Hindlimb muscle (tissue), 1 donor: ENCODE measurements at places on chromosomes 4 and X. TPM values are rescaled to one million over a fixed set of nuclear protein-coding genes. Genes with fewer than 3 reads are reported as not detected.
A peak's percentile ranks its signal among the peaks of the same experiment; 100 is the strongest.

Gene KLB
- 0.50 TPM for polyA plus RNA-seq

Gene TRPC3
- polyA plus RNA-seq = 0.19 TPM

Gene BANK1
- 0.67 TPM for polyA plus RNA-seq

Gene POLN
- polyA plus RNA-seq = 3.1 TPM

Gene CLDN22
- polyA plus RNA-seq = not detected

Gene ARHGEF6
- polyA plus RNA-seq = 38.2 TPM

Gene FAM47A
- 0.13 TPM for polyA plus RNA-seq

Gene SORCS2
- 6.9 TPM for polyA plus RNA-seq

Gene ITGB1BP2
- polyA plus RNA-seq = 114 TPM

Gene ARMCX5
- 8.2 TPM for polyA plus RNA-seq

Gene NPFFR2
- not detected for polyA plus RNA-seq

Gene L1CAM
- polyA plus RNA-seq = 2.5 TPM

Gene ITM2A
- 526 TPM for polyA plus RNA-seq

Gene SLC34A2
- 0.37 TPM for polyA plus RNA-seq

Gene MSN
- polyA plus RNA-seq = 118 TPM

Gene DUX4
- polyA plus RNA-seq = 0.58 TPM

Gene WDR13
- 108 TPM for polyA plus RNA-seq

GRCh38 chr4:113009461-113009860, 40.0 kb upstream of the ANK2 start:
- DNase-seq = no peak

DNA sequence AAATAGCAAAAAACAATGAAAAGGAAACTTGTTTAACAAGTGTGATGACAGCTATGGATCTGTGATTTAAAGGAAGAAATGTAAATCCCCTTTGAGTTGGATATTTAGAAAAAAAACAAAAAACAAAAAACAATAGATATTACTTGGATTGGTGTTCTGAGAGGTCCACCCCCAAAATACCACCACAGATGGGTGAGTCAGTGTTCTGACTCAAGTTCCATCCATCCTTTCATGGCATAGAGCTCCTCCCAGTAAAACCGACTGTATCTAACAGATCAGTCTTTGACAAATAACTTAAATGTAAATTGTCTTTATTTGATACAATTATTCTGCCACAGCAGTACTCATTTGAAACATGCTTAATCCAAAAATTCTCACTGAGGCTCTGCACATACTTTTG, 27.4 kb downstream of the TMPRSS11B start:
- DNase-seq = no peak

DNA sequence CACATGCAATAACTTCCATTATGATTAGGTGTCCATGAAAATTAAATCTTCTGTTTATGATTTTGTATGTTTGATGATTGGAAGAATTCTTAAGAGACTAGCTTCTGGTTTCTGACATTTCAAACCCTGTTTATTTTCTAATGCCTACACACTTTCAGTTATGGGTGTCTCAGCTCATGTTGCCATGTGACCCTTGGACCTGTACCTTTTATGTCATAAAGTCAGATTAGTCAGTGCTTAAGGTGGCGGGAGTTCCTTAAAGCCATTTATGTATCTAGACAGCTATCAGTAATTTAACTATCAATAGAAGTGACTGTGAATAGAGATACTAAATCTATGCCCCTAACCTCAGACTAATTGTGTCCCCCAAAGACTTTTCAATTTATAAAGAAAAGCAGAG, 155.6 kb downstream of the GBA3 start:
- DNase-seq = no peak

DNA sequence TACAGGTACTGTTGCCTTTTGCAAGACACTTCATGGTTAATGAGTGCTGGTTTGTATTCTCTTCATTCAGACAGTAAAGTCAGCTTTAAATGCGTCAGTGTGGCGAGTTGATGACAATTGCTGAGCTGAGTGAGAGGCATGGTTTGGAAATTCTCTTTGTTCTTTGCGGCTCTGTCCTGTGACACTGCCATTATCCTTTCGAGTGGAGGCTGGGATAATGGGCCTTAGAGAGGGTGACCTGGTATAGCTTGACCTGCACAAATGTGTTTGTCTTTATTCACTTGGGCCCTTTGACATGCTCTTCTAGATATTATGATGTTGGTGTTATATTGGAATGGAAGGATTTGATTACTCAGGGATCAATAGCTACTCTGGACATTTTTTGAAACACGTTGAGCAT, 208.5 kb upstream of the FAT1 start:
- DNase-seq = no peak

DNA sequence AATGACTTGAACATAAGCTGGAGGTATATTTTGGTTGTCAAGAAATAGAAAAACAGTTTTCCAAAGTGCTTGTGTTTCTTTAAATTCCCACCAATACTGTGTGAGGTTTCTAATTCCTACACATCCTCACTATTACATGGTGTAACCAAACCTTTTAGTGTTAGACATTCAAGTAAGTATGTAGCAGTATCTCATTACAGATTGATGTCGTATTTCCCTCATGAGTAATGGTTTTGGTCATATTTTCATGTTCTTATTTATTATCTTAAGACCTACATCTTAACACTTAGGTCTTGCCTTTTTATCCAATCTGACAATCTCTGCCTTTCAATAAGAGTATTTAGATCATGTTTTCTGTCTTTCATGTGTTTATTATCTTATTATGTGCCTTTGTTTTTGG, 253.7 kb upstream of the ANXA10 start:
- no peak for DNase-seq

GRCh38 chrX:41335958-41336331, 2.0 kb downstream of the DDX3X start:
- no peak for DNase-seq

- DNase-seq = no peak
These were observed 2.9 kb upstream of the ATOH1 start for GRCh38 chr4:93825551-93826216.

DNA sequence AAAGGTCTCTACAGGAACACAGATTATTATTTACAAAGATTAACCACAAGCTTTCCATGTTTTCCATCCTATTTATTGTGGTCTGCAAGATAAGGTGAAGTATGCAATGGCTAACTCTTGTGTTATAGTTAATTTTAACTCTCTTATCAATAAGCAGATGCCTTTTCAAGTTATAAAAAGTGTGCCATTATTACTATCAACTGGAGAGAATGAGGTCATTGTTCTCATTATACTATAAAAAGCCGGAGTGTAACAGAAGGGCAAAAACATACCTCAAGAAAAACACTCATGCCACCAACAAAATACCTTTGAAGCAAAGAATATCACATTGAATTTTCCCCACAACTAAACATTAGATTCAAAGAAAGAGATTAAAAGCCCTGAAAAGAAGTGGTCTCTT, 52.0 kb upstream of the SORBS2 start:
- no peak for DNase-seq

GRCh38 chrX:118726396-118726795, 1.0 kb upstream of the IL13RA1 start:
- no peak for DNase-seq

- no peak for DNase-seq
These were observed 62.6 kb downstream of the C4orf46 start for GRCh38 chr4:158609116-158609515.

DNA sequence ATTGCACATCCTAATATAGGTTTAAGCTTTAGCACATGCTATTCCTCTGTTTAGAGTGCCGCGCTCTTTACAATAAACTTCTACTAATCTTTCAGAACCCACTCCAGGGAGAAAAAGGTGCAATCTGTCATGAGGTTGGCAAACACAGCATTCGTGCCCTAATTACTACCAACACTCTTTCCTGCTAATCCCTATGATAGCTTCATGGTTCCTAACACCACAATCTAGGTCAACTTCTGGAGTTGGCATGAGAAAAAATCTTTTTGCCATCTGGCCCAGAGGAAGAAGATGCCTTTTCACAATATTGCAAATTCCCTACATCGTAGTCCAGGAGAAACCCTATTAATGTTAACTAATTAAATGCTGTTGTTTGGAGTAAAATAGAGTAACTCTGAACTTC, 39.6 kb downstream of the TMA16 start:
- no peak for DNase-seq

- no peak for DNase-seq
These were observed 141.9 kb upstream of the STK26 start for GRCh38 chrX:131881194-131881593.

- DNase-seq = no peak
These were observed 600.0 kb downstream of the BCOR start for GRCh38 chrX:39497702-39498265.

- DNase-seq = no peak
These were observed 22.8 kb downstream of the NDST4 start for GRCh38 chr4:115090483-115091075.

DNA sequence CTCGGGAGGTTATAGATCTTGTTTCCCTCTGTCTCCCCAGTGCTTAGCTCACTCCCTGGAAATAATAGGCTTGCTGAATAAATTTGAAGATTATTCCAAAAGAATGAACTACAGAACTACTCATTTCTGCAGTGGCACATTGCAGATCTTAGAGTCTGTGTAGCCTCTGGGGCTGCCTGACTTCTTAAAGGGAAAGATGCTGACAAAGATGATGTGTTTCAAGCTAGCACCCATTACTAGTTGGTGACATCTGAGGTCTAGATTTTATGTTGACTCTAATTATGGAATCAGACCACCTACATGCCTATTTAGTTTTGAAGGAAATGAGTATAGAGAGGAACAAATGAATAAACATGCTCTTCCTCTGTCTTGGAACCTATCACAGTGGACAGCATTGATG, 123.7 kb upstream of the KCNIP4 start:
- DNase-seq = no peak

GRCh38 chr4:84583876-84584380, 1.0 kb downstream of the CDS1 start:
- DNase-seq = peak; percentile 3

GRCh38 chr4:129806986-129807385, 711.0 kb downstream of the C4orf33 start:
- no peak for DNase-seq

- DNase-seq = no peak
These were observed 118.9 kb downstream of the CEP44 start for GRCh38 chr4:174402470-174403176.

GRCh38 chr4:95093460-95093859, 335.7 kb downstream of the BMPR1B start:
- no peak for DNase-seq

- peak; percentile 84 for DNase-seq
These were observed 45.6 kb downstream of the SMARCA5 start for GRCh38 chr4:143558823-143559756.

- no peak for DNase-seq
These were observed 180.2 kb upstream of the FSTL5 start for GRCh38 chr4:162343967-162344366.

DNA sequence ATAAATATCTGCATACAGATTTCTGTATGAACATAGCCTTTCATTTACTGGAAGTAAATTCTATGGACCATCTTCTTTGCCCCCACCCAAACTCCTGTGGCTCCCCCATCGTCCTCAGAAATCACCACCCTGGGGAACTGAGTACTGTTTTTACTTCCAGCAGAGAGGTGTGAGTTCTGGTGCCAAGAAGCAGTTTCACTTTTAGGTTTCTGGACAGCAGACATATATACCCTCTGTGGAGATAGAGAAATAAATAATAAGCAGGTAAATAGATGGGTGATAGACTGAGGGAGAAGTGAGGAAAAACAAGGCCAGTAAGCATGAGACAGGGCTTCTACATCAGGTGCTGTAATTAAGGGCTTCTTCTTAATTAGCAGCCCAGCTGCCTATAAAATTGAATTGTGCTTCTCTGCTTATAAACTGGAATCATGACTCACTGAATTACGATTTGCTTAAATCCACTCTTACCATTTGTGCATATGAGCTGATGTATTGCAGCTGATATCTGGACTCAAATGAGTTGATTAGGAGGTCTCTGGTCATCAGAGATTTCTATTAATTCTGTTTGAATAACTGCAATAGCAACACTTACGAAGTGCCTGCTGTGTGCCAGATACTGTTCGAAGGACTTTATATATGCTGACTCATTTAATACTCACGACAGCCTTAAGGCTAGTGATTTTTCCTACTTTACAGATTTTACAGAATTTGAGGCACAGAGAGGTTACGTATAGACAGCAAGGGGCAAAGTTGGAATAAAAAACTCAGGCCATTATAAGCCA, 60.8 kb upstream of the DHX15 start:
- no peak for DNase-seq

GRCh38 chr4:30714408-30715031, 5.6 kb upstream of the PCDH7 start:
- DNase-seq = no peak
